ENCODE measurements at places on chromosomes 4 and X.

DNA sequence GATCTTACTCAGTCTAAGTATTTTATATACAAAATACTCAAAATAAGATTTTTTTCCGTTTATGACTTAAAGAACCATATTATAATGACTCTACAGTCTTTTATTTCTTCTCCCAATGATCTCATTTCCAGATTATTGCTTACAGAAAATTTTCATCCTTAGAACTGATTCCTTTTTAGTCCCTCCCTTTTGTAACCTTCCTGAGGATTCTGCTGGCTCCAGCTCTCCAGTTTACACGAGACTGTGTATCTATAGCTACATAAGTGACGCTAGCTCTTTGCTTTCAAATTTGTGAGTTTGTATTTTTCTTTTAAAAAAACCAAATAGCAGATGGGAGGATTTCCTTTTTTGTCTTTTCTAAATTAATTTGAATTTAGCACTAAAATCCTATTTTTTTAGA is 24.0 kb downstream of the FHDC1 start:
- DNase-seq: no peak

GRCh38 chr4:158350161-158350560 is 139.9 kb downstream of the TMEM144 start:
- no peak for DNase-seq

GRCh38 chrX:126719208-126719607 is 100.3 kb upstream of the PRR32 start:
- no peak for DNase-seq

DNA sequence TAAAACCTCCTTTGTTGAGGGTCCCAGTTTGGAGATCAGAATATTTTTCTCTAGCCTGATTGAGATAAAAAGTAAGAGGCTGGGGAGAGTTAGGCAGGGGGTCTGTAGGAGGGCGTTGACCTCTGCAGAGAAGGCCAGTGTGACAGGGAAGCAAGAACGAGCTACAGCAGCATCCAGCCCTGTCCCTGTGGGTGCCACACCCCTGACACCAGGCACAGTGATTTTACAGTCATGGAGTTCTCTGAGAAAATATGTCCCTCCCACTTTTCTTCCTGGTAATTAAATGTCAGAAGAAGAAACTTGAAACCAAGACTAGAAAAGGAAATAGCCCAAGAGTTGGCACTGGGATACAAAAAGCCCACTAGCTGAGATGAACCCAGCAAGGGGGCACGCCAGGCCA is 25.0 kb upstream of the HELT start:
- no peak for DNase-seq

GRCh38 chr4:41969671-41970070 is 11.9 kb upstream of the DCAF4L1 start:
- DNase-seq: no peak

DNA sequence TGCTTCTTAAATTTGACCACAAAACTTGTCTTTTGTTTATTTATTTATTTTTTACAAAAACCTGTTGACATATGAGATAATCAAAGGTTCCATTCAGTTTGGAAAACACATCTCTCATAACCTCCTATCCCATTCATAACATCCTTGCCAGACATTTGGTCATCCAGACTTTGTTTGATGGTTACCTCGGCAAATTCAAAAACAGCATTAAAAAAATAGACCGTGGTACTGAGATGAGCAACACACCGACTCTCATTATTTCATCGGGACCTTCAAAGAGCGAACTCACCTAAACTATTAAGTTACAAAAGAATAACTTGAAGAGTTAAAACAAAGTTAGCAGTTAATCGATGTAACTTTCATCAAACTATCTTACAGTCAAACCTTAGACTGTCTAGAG is 85.8 kb upstream of the RPS6KA3 start:
- no peak for DNase-seq

GRCh38 chr4:182871616-182872015 is 45.6 kb downstream of the DCTD start:
- DNase-seq: no peak

DNA sequence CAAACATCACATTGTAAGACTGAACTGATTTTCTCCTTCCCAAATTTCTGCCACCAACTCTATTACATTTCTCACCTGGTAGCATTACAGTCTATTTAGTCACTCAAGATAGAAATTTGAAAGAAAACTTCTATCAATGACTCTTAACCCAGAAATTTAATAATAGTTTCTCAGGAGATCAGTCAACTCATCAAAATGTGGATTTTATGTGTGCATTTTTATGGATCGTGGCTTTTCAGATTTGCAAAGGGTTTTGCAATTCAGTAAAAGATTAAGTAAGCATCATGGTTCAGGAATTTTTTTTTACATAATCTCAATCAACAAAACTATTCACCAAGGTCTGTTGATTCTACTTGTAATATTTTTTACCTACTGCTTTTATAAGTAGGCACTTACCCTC is 111.1 kb downstream of the CFAP299 start:
- no peak for DNase-seq

- DNase-seq: no peak
Observed at GRCh38 chrX:65874110-65874509, 165.8 kb downstream of the VSIG4 start.

GRCh38 chr4:116400480-116400879 is 684.9 kb downstream of the TRAM1L1 start:
- DNase-seq: no peak
